ENCODE measurements at places on chromosomes 2 and 18.

GRCh38 chr18:11994336-11994702, 13.0 kb downstream of the IMPA2 start:
- DNase-seq, result no peak

DNA sequence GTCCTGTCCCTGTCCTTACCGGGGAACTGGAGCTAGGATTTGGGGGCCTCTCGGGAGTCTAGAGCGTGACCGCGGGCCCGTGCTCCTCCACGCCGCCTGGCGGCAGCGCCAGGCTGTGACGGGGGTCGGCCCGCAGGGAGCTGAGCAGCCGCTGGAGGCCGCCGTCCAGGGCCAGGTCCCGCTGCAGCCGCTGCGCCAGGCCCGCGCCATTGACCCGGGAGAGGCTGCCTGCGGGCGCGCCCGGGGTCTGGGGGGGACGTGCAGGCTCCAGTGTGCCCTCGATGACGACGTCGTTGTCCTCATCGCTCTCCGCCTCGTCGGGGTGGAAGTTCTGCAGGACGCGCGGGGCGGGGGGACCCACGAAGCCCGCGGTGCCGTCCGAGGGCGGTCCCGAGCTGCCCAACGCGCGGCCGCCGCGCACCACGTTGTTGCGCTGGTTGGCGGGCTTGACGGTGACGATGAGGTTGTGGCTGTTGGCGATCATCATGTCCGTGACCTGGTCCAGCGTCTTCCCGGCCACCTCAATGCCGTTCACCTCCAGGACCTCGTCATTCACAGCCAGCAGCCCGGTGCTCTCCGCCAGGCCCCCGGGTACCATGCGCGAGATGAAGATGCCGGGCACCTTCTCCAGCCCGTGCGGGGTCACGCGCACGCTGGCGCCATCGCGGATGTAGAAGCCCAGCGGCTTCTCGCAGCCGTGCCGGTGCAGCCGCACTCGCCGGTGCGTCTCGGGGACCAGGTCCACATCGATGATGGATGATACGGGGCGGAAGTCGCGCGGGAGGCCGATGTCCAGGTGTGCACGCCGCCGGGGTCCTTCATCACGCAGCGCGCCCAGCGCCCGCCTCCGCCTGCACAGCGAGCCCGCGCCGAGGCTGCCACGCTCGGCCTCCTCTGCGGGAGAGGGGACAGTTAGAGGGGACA, 50.9 kb downstream of the ADNP2 start:
- DNase-seq, result no peak

DNA sequence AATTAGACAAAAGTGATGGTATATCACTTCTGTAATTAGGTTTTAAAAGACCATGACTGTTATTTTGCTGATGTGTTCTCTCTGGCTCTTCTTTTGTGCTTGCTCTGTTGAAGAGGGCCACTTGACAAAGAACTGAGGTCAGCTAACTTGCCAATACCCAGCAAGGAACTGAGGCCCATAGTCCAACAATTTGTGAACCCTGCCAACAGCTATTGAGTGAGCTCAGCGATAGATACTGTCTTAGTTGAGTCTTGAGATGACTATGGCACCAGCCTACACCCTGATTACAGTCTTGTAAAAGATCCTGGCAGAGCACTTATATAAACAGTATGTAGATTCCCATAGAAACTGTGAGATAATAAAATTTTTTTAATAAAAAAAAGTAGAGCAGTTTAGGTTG, 103.0 kb downstream of the BMPR2 start:
- DNase-seq, result no peak

DNA sequence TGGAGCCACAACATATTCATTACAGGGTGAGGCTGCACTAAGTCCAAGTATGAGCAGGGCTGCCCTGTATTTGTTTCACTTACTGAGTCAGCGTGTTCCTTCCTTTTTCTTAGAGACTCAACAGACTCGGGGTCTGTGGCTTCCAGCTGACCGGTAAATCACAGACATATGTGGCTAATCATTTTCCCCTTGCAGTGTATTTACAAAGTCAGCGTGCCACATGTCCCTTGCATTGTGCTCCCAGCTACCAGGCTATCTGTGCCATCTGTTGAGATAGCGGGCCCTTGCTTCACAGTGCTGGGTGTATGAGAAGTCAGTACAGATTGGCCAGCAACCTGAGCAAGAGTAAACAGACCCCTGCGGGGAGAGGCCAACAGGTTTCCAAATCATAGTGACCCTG, 254.3 kb downstream of the LRRTM1 start:
- DNase-seq, result no peak

GRCh38 chr2:219269362-219270054, 9.7 kb upstream of the DNAJB2 start:
- DNase-seq, result no peak
